ENCODE measurements at places on chromosomes 3 and 15.

- no peak for DNase-seq
These were observed 16.9 kb downstream of the ITIH3 start for GRCh38 chr3:52811452-52812011.

- no peak for DNase-seq
These were observed 74.2 kb downstream of the CRTC3 start for GRCh38 chr15:90603893-90604292.

- DNase-seq = no peak
These were observed 43.6 kb downstream of the ABTB1 start for GRCh38 chr3:127716384-127716783.

- no peak for DNase-seq
These were observed 16.7 kb upstream of the WNT7A start for GRCh38 chr3:13896473-13897154.
